ENCODE measurements at places on chromosomes 16 and 17.
A peak's percentile ranks its signal among the peaks of the same experiment; 100 is the strongest.

GRCh38 chr16:50195276-50195675, 42.2 kb downstream of the TENT4B start:
- H3K4me1 ChIP-seq: peaks cover 12% of the 10 kb centered on the region
- no peak for DNase-seq
- no peaks in the 10 kb centered on the region for H3K27me3 ChIP-seq
- peak overlapping the region; percentile 57 for H3K27ac ChIP-seq
- no peaks in the 10 kb centered on the region for H3K36me3 ChIP-seq
- H3K4me3 ChIP-seq: no peak overlapping the region

- no peak overlapping the region for H3K4me3 ChIP-seq
- peak overlapping the region; percentile 89 for H3K27ac ChIP-seq
- DNase-seq: no peak
- peaks cover 18% of the 10 kb centered on the region for H3K4me1 ChIP-seq
- H3K27me3 ChIP-seq: no peaks in the 10 kb centered on the region
Measured at GRCh38 chr16:74729783-74730683, 29.4 kb upstream of the MLKL start.

GRCh38 chr17:8628172-8628571, 2.4 kb downstream of the MYH10 start:
- H3K4me1 ChIP-seq: peaks cover 38% of the 10 kb centered on the region
- H3K4me3 ChIP-seq: peak overlapping the region; percentile 100
- H3K27me3 ChIP-seq: no peaks in the 10 kb centered on the region
- no peak for DNase-seq

DNA sequence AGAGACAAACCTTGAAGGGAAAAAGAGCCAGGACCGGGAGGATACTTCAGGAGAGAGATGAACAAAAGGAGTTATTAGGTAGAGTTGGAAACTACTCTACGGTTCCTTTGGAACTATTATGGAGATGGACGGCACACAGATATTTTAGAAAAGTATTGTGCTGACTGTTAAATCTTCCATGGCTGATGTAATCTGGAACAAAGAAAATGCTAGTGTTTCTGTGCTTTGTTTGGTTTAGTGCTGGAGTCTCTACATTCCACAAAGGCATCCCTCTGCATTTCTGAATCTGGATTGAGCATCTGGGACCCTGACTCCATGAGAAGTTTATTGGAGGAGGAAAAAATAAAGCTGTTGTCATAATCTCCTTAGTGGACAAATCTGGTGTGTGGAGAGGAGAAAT, 57.2 kb downstream of the RPGRIP1L start:
- no peak overlapping the region for H3K27ac ChIP-seq
- peaks cover 9% of the 10 kb centered on the region for H3K4me1 ChIP-seq
- DNase-seq: no peak
- H3K27me3 ChIP-seq: no peaks in the 10 kb centered on the region

GRCh38 chr17:46722662-46723285, 95.7 kb downstream of the WNT3 start:
- DNase-seq: no peak
- peaks cover 2% of the 10 kb centered on the region for H3K36me3 ChIP-seq
- H3K27me3 ChIP-seq: no peaks in the 10 kb centered on the region
- peaks cover 35% of the 10 kb centered on the region for H3K4me1 ChIP-seq

DNA sequence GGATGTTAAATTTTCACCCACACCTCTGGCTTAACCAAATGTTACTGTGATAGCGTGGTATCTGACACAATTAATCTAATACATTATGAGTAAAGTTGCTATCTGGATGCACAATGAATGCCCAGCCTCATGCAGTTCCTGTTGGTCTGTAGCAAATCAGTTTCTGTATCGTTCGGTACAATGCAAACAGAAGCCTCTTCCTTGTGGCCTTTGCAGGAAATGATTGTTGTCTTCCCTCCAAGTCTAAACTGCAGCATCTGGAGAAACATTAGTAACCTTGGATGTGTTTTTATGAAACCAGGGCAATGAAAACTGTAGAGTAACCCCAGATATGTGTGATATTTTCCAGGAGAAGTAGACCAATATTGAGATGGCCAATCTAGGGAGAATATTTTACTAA, 46.8 kb downstream of the CYB561 start:
- H3K36me3 ChIP-seq: peaks cover 29% of the 10 kb centered on the region
- no peak for DNase-seq
- peaks cover 11% of the 10 kb centered on the region for H3K4me1 ChIP-seq
- no peak overlapping the region for H3K4me3 ChIP-seq

DNA sequence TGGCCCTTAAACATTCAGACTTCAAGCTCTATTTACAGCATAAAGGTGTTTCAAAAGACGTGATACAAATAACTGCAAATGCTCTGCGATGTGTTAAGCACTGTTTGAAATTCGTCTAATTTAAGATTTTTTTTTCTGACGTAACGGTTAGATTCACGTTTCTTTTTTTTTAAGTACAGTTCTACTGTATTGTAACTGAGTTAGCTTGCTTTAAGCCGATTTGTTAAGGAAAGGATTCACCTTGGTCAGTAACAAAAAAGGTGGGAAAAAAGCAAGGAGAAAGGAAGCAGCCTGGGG, 681 bp upstream of the MAPT start:
- no peaks in the 10 kb centered on the region for H3K36me3 ChIP-seq
- DNase-seq: no peak
- H3K27ac ChIP-seq: peak overlapping the region; percentile 79
- peak overlapping the region; percentile 69 for H3K4me3 ChIP-seq
- peaks cover 72% of the 10 kb centered on the region for H3K27me3 ChIP-seq

- no peak overlapping the region for H3K27ac ChIP-seq
- no peak overlapping the region for H3K4me3 ChIP-seq
- no peak for DNase-seq
- H3K36me3 ChIP-seq: peaks cover 24% of the 10 kb centered on the region
- H3K27me3 ChIP-seq: no peaks in the 10 kb centered on the region
- H3K4me1 ChIP-seq: peaks cover 16% of the 10 kb centered on the region
Measured at GRCh38 chr17:49703557-49704277, 4.0 kb downstream of the SLC35B1 start.

DNA sequence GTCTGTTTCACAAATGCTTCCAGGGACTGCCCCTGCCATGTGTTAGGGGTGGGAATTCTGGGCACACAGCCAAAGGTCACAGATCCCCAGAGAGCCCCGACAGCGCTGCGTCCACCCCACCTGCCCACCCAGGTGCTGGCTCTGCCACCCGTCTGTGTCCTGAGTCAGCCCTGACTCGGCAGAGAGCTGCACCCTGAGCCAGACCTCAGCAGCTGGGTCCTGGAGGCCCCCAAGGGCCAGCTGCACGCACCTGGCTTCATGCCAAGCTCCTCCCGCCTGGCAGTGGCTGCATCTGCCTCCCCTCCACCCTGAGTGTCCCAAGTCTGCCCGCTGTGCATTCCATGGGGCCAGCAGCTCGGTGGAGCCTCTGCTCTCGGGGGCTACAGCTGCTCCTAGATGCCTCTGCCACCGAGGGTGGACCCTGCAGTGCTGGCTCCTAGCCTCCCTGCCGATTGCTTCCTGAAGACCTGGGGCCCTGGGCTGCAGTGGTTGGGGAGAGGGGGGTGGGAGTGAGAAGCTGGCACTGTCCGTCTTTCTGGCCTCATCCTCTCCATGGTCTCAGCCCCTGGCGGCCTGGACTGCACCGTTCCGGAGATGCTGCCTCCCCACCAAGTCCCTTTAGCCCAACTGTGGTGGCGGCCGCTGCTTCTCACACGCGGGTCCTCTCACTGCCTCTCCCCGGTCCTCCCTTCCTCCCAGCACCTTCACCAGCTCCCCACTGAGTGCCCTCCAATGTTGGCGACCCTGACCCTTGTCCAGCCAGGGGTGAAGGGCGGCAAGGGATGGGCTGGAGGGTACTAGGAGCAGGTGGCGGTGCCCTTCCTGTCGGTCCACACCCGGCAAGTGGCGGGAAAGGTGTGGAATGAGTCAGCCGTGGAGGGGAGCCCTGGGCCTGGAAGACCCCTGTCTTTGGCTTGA, 3.0 kb downstream of the SECTM1 start:
- no peaks in the 10 kb centered on the region for H3K36me3 ChIP-seq
- H3K4me1 ChIP-seq: peaks cover 55% of the 10 kb centered on the region
- H3K27ac ChIP-seq: no peak overlapping the region
- peaks cover 29% of the 10 kb centered on the region for H3K27me3 ChIP-seq
- peak overlapping the region; percentile 28 for H3K4me3 ChIP-seq
- peak; percentile 74 for DNase-seq

GRCh38 chr16:57802341-57803133, at the start of gene KIFC3:
KIFC3 (minus strand) TSS chr16:57802491; CDS start chr16:57798243, 4,248 bp downstream.
- H3K27ac ChIP-seq: peak within 1 kb of the TSS; percentile 94
- DNase-seq: peak; percentile 85
- H3K4me1 ChIP-seq: peaks cover 62% of the 10 kb centered on the region
- H3K4me3 ChIP-seq: peak within 1 kb of the TSS; percentile 86

DNA sequence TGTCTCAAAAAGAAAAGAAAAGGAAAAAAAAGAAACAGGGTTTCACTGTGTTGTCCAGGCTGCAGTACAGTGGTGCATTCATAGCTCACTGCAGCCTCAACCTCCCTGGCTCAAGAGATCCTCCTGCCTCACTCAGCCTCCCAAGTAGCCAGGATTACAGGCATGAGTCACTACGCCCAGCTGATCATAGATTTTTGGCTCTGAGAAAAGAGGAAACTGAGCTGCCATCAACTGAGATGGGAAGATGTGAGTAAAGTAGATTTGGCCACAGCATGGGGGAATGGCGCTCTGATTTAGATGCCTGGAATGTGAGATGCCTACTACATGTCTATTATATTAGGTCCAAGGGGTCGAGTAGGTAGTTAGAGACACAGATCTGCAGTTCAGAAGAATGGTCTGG, 5.9 kb upstream of the NAGS start:
- H3K27me3 ChIP-seq: peaks cover 68% of the 10 kb centered on the region
- H3K36me3 ChIP-seq: no peaks in the 10 kb centered on the region
- H3K4me3 ChIP-seq: no peak overlapping the region
- DNase-seq: no peak
- H3K27ac ChIP-seq: no peak overlapping the region

DNA sequence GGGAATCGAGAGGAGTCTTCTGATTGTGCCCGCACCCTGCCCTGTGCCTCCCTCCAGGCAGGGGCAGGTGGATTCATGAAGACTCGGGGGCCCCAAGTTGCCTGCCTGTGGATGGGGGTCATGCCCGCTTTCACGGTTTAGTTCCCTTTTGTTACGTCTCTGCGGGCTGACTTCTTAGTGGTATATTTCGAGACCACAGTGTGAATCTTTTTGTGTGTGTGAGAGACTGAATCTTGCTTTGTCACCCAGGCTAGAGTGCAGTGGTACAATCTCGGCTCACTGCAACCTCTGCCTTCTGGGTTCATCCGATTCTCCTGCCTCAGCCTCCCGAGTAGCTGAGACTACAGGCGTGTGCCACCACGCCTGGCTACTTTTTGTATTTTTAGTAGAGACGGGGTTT, 18.1 kb upstream of the RNF213 start:
- H3K27ac ChIP-seq: no peak overlapping the region
- no peaks in the 10 kb centered on the region for H3K4me1 ChIP-seq
- DNase-seq: no peak

GRCh38 chr17:41563607-41564170, 8.2 kb downstream of the KRT9 start:
- no peak for DNase-seq
- H3K36me3 ChIP-seq: no peaks in the 10 kb centered on the region
- H3K27me3 ChIP-seq: no peaks in the 10 kb centered on the region

- peaks cover 32% of the 10 kb centered on the region for H3K36me3 ChIP-seq
- H3K4me3 ChIP-seq: no peak overlapping the region
- H3K27ac ChIP-seq: no peak overlapping the region
- peaks cover 3% of the 10 kb centered on the region for H3K4me1 ChIP-seq
- H3K27me3 ChIP-seq: no peaks in the 10 kb centered on the region
Measured at GRCh38 chr17:67137860-67138259, 93.5 kb downstream of the CACNG1 start.

GRCh38 chr16:85019659-85020245, 7.8 kb upstream of the KIAA0513 start:
- no peak overlapping the region for H3K27ac ChIP-seq
- no peak for DNase-seq
- H3K36me3 ChIP-seq: no peaks in the 10 kb centered on the region
- peaks cover 8% of the 10 kb centered on the region for H3K4me1 ChIP-seq
- H3K27me3 ChIP-seq: no peaks in the 10 kb centered on the region

DNA sequence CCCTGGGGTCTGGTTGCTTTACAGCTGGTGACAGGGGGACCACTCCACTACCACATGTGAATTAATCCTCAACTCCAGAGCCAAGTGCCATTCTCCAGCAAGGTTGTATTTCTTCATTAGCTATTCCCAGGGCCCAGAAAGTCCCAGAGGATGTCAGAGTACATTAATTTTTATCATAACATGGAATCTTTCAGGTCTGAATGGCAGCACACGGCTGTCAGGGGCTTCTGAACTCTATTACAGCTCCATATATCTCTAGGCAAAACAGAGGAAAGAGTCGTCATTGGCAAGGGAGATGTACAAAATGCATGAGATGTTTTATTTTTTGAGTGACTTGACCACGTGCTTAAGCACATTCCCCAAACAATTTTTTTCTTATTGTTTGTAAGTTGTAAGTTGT, 303.4 kb downstream of the WWOX start:
- H3K4me3 ChIP-seq: no peak overlapping the region
- H3K27me3 ChIP-seq: no peaks in the 10 kb centered on the region
- no peak overlapping the region for H3K27ac ChIP-seq
- no peaks in the 10 kb centered on the region for H3K36me3 ChIP-seq
- no peak for DNase-seq

DNA sequence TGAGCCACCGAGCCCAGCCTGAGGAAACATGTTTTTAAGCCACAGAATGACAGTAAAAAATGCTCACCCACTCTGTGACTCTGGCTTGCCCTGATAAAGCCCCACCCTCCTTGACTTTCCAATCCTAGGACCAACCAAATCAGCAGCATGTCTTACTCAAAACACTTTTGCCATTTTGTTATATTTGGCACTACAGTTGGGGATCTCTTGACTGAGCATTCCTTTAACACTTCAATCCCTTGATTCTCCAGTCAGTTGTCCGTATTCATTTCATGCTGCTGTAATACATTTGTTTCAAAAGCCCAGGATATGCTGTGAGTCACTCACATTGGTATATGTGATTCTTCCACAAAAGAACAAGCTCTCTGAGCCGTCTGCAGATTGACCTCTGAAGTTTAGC, 8.2 kb downstream of the MYH3 start:
- H3K4me1 ChIP-seq: no peaks in the 10 kb centered on the region
- no peaks in the 10 kb centered on the region for H3K27me3 ChIP-seq
- peaks cover 3% of the 10 kb centered on the region for H3K36me3 ChIP-seq
- no peak overlapping the region for H3K4me3 ChIP-seq
- H3K27ac ChIP-seq: no peak overlapping the region

DNA sequence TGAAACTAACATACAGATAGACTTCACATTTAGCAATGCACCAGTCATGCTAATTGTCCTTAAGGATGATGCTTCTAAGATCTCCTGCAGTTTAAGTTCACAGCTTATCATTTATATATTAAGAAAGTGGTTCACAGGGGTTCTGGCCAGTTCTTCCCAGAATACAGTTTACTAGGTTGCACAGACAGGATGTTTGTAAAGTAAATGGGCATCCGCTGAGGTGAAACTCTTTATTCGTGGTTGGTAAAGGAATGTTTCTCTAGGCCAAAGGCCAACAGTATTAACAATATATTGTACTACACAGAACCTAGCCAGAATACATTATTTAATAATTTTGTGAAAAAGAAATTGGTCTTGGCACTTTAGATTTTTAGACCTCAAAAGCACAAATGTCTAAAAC, 1427.3 kb downstream of the CDH8 start:
- H3K4me1 ChIP-seq: no peaks in the 10 kb centered on the region
- no peak overlapping the region for H3K4me3 ChIP-seq
- no peaks in the 10 kb centered on the region for H3K36me3 ChIP-seq
- no peak for DNase-seq
- H3K27me3 ChIP-seq: no peaks in the 10 kb centered on the region
